NT2/D1 (cell line): ENCODE measurements at places on chromosomes 1 and 21.

GRCh38 chr1:213993929-213994328, 6.2 kb downstream of the PROX1 start:
- no peak for DNase-seq

- DNase-seq = no peak
Measured at GRCh38 chr21:25831300-25831960, 96.7 kb downstream of the GABPA start.

DNA sequence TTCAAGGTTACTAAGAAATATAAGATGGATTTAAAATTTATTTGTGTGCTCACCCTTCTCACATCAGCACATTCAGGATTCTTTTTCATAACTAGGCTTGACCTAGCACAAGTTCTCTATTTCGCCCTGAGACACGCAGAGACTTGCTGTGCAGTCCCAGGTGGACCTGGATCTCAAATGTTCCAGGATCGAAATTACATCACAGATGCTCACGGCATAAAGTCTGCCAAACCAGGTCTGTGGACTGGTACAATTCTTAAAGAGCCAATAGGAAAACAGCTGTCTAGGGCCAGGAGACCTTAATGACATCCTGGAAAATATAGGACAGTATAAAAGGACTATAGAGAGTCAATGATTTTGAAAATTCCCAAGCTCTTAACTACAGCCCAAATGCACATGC, 2.2 kb downstream of the PGBD5 start:
- no peak for DNase-seq

- DNase-seq = no peak
Measured at GRCh38 chr1:41365772-41366454, 4.7 kb downstream of the FOXO6 start.

DNA sequence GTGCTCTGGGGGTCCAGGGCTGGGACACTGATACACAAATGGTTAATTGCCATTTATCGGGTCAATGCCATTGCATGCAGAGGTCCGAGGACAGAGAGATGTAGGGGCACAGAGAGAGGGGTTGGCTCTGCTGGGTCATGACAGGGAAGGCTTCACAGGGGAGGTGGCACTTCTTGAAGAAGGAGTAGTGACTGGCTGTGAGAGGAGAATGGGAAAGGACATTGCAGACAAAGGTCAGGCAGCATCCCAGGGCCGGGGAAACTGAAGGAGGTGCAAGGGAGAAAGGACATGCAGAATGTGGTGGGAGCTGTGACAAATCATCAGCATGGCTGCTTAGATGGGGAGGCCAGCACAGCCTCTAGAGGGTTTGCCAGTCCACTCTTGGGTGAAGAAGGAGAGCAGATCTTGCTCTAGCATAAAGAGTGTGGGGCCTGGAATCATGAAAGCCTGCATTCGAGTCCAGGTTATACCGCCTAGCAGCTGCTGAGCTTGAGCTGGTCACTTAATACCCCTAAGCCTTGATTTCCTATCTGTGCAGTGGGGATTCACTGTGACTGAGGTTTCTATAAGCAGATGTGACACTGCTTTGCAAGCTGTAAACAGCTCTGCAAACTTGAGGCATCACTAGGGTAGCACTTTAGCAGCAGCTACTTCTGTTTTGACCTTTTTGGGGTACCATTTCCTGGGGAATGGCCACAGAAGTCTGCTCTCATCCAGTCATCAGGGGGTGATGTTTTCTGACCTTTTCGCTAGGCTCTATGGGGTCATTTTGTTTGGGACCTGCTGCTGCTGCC, 59.2 kb upstream of the EPS8L3 start:
- no peak for DNase-seq

GRCh38 chr1:109252167-109252892, 3.0 kb downstream of the CELSR2 start:
- no peak for DNase-seq

- no peak for DNase-seq
Measured at GRCh38 chr1:107702946-107703571, 261.9 kb downstream of the VAV3 start.
